ENCODE measurements at places on chromosomes 6 and 20.

DNA sequence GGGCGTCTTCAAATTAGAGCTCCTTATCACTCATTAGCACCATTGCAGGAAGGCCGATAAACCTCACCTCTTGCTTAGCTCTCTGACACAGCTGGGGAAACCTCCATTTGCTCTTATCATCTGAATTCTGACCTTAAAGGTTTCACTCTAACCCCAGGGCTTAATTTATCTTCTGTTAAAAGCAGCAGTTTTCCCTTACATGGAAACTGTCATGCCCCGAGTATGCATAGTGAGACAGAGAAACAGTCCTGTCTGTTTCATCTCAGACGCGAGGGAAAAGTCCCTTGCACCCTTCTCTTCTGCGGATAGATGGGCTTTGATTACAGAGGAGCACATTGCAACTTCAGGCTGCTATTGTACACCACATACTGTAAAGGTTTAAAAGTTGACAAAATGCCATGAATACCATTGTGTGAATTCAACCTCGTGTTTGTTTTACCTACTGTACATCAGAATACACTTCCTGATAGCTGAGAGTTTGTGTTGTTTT, 191.5 kb upstream of the BMP2 start:
- no peak for DNase-seq

DNA sequence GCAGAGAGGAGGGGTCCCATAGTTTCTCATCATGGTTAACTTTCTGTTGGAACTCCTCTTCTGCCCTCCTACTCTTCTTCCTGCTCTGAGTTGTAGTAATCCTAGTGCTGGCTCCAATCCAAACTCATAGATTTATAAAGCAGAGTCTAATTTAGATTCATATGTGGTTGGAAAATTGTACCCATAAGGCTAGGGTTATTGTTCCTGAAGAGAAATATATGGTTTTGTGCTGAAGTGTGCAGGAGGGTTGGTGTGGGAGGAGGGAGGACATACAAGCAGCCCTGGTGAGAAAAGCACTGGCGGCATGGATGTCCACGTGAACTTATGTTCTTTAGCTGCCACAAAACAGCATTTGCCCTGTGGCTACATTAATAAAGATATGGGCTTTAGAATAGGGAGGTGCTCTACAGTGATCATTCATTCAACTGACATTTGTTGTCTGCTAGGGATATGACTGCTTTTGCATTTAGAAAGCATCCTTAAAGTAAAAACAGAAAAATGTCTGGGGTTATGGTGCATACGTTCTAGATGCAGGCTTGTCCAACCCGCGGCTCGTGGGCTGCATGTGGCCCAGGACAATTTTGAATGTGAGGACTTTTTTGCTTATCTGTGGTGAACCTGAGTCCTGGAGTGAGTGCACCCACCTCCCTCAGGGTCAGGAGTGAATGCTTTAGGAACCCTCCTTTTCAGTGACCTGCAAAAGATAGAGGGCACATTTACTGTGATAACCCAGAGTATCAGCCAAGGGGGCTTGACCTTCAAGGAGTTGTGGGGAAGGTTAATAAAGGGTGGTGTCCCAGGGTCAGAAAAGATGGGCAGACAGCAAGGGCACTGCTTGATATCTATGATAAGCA, 4.1 kb downstream of the HLA-A start:
- peak; percentile 76 for DNase-seq

GRCh38 chr6:34414999-34415858, 10.6 kb downstream of the RPS10 start:
- DNase-seq: peak; percentile 63

- DNase-seq: no peak
Observed at GRCh38 chr6:143952060-143952778, 55.8 kb downstream of the PLAGL1 start.

DNA sequence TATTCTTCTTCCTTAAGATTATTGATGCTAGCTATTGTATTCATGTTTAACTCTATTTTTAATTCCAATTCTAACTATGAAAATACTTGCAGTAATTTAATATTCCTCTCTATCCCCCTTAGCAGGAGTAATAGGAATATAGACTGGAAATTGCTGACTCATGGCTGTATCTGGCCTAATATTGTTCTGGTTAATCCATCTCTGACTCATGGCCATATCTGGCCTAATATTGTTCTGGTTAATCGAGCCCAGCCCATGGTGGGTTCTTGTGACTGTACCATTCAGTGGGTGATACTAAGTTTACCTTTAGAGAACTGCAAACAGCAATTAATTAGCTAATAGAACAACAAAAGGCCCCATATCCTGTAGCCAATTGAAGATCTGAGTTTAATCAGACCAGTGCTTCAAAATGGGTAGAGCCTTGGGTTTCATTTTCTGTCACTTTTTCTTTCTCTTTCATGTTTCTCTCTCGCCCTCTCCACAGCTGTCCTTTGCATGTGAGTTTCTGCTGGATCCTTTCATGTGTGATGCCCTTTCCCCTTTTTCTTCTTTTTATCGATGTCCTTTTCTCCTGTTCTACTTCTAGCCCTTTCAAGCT, 50.6 kb downstream of the SLC22A3 start:
- no peak for DNase-seq

DNA sequence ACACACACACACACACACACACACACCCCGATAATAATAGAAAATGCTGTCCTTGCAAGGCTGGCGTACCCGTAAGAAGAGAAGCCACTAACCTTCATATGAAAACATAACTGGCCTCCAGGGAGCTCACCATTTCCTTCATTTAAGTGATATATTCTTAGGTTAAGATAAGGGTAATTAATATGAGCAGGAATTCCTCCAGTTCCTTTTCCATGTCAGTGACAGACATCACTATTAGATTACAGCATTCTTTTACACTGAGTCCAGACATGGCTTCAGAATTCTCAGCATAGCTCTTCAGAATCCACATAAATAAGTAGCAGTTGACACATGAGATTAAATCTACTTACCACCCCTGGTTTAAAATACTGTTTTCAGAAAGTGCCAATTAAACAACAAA, 121.9 kb downstream of the SIM1 start:
- no peak for DNase-seq

- DNase-seq: no peak
Observed at GRCh38 chr6:126907312-126907711, 211.2 kb upstream of the RSPO3 start.

DNA sequence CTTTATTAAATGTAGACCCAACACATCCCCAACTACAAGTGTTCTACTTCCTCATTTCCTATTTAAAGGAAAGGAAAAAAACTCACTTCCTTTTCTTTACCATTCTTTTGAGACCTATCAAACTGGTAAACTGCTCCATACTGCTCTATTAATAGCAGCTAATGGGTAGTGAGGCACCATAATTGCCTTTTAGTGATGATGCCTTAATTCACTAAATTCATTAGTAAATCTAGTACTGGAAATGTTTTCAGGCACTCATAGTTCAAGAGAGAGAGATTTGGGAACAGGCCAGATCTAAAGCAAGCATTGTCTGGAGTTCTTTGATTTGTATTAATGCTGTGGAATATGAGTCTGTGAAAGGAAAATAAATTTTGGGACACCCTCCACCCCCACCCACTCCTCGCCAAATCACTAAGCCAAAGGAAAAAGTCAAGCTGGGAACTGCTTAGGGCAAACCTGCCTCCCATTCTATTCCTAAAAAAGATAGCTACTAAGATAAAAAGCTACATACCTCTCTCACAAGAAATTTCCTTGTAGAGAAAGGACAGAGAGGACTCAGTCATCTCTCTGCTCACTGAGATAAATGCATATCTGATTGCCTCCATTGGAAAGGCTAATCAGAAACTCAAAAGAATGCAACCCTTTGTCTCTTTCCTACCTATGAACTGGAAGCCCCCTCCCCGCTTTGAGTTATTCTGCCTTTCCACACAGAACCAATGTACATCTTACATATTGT, 13.6 kb upstream of the IBTK start:
- no peak for DNase-seq

All from SK-N-MC (cell line).